ENCODE measurements at places on chromosomes 12 and 14.

- DNase-seq, result no peak
These were observed 87.0 kb downstream of the DAD1 start for GRCh38 chr14:22502007-22502406.

DNA sequence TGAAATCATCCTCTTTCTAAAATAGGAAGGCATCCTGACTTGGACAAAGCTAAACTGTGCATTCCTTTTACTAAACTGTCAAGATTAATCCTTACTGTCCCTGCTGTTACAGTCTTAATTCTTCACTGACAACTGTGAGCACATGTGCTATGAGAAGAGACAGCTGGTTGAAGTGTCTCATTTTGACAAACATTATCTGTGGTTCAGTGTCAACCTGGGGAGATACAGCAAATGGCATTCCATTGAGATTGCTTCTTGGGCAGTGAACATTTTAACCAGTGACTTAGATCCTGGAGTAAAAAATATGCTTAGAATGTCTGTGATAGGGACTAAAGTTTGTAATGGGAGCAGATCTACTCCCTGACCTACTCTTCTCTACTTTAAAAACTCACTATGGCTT lies 552.6 kb upstream of the ATP2B1 start:
- DNase-seq, result no peak

DNA sequence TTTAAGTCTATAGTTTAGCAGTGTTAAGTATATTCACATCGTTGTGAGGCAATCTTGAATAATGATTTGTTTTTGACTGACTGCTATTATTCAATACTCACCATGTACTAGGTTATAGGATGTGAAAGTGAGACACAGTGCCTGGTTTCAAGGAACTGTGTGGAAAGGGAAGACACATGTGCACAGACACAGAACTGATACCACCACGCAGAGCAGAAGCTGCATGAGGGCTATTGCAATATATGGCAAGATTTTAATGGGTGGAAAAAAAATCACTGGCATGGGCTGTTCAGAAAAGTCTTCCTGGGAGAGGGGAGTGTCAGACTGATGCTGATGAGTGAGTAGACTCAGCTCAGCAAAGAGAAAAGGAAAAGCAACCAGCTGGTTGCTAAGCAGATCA lies 10.4 kb downstream of the SLC7A8 start:
- DNase-seq, result no peak

DNA sequence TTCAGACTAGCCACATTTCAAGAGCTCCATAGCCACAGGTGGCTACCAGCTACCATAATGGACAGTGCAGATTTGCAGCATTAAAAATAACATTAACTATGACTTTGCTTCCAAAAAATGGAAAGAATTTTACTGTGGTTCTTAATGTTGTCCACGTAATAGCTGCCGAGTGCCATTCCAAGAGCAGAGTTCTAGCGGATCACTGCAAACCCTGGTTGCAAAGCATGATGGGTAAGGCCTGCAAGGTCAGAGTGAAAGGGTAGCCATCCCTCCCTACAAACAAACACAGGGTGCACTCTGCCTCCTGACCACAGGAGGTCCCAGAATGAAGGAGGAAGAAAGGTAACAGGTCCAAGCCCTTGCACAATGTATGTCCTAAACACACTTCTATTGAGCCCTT lies 157.6 kb downstream of the DPF3 start:
- no peak for DNase-seq

DNA sequence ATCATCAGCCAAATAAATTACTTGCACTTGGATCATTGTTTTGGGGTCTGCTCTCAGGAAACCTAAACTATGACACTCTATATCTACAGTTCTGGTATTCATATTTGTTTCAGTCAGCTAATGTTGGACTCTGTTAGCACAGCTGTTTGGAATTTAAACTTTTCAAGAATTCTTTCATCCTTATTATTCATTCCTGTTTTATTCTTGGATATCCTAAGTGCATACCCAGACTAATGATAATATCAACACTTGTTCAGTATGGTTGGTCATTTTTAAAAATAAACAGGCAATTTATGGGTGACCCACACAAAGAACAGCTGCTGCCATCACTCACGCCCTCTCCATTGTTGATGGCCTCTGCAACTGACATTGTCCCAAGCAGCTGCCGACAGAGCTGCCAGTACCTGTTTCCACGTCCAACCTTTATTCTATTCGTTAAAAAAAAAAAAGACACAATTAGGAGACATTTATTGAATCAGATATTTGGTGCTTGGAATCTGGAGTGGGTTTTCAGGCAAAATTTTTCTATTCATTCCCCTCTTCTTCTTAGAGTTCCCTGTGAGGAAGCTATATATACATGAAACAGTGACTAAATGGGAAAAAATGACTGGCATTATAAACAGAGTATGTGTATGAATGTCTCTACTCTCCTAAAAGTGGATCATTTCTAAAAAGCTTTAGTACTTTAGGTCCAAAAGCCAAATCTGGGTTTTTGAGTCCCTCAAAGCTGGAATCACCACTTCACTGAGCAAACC lies 252.1 kb upstream of the NAV3 start:
- DNase-seq, result no peak

- DNase-seq, result no peak
These were observed 627 bp downstream of the TESC start for GRCh38 chr12:117098361-117099217.

GRCh38 chr12:105393587-105393986 lies 63.1 kb downstream of the C12orf75 start:
- no peak for DNase-seq

GRCh38 chr12:64582114-64582513 lies 28.2 kb upstream of the RASSF3 start:
- DNase-seq, result no peak

GRCh38 chr14:63203015-63203414 lies 1.2 kb upstream of the RHOJ start:
- DNase-seq, result no peak

- no peak for DNase-seq
These were observed 17.0 kb upstream of the NUDT4 start for GRCh38 chr12:93360688-93361087.

DNA sequence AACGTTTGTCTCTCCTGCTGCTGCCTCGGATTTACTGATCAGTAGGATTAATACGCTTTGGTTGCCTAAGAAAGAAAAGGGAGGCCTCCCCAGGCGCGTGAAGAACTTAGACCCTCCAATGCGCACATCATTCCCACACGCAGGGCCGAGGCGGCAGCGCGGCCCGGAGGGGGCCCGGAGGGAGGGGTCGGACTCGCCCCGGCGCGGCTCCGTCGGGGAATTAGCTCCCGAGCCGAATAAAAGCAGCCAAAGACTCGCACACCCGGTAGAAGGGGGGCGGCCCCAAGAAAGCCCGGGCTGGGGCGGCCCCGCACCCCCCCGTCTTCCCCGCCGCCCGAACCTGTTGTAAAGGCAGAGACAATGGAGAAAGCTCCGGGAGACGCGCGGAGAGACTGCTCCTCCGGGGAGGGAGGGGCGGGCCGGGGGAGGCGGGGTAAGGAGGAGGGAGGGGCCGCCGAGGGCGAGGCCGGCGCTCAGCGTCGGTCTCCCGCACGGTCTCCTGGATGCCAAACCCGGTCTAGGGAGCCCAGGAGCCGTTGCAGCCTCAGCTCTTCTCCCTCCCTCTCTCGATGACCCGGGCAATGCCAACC lies at the start of gene NELL2:
TSS of gene NELL2 (minus strand) at position 362 of the 590 bp plus-strand sequence. CDS start 446 bp downstream, outside the sequence.
- no peak for DNase-seq

GRCh38 chr12:65106948-65107347 lies 14.2 kb downstream of the WIF1 start:
- DNase-seq, result no peak

GRCh38 chr12:52436828-52437474 lies 2.8 kb upstream of the KRT75 start:
- DNase-seq, result no peak

- DNase-seq, result no peak
These were observed 47.1 kb downstream of the GIT2 start for GRCh38 chr12:109949089-109949488.

DNA sequence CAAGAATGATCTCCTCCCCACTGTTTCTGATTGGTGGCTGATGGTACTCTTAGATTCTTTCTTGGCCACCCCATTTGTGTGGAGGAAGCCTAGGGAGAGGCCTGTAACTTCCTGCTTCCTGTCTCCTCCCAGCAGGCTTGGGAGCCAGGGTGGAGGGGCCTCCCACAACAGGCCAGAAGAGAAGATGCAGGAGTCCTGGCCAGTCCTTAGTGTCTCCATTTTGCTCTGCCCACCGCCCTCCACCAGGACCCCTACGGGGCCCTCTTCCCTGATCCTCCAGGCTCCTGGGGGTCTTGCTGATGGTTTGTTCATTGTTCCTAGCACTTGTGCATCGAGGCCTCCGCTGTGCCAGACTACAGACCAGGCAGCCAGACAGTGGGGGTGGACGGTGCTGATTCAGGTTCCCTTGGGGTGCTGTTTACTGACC lies 6.8 kb downstream of the TSPAN9 start:
- no peak for DNase-seq

GRCh38 chr12:31714406-31715271 lies 14.2 kb downstream of the AMN1 start:
- no peak for DNase-seq

GRCh38 chr14:29037411-29037810 lies 270.8 kb downstream of the FOXG1 start:
- DNase-seq, result no peak

GRCh38 chr14:94805680-94806288 lies 35.9 kb upstream of the GSC start:
- no peak for DNase-seq

DNA sequence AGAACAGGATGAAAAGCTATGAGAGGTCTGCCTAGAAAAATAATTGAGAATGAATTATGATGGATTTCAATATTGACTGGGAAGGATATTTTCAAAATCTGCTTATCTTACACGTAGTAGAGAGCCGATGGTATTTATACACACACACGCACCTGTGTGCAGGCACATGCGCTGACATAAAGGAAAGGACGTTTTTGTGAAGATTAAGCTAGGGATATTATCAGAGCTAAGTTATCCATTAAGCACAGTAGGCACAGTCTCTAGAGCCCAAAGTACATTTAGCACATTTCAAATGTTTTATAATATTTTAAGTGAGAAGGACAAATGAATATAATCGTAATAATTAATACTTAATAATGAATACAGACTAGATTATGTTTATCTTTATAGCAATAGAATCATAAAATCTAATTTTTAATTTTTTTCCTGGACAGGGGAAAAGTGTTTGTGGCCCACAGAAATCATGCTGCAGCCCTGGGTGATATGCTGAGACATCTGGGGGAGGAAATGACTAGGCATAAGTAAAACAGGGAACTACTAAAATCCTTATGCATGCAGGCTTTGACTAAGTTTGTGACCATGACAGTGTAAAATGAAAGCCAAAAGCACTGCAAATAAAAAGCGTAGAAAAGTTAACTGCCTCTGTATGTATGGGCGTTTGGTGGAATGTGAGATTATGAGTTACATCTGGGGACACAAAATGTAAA lies 146.1 kb downstream of the KITLG start:
- DNase-seq, result no peak

GRCh38 chr14:32021341-32021740 lies 55.8 kb upstream of the ARHGAP5 start:
- no peak for DNase-seq

GRCh38 chr12:3130057-3130830 lies 53.1 kb downstream of the TSPAN9 start:
- DNase-seq, result no peak

GRCh38 chr14:92635031-92635430 lies 113.4 kb downstream of the LGMN start:
- no peak for DNase-seq

DNA sequence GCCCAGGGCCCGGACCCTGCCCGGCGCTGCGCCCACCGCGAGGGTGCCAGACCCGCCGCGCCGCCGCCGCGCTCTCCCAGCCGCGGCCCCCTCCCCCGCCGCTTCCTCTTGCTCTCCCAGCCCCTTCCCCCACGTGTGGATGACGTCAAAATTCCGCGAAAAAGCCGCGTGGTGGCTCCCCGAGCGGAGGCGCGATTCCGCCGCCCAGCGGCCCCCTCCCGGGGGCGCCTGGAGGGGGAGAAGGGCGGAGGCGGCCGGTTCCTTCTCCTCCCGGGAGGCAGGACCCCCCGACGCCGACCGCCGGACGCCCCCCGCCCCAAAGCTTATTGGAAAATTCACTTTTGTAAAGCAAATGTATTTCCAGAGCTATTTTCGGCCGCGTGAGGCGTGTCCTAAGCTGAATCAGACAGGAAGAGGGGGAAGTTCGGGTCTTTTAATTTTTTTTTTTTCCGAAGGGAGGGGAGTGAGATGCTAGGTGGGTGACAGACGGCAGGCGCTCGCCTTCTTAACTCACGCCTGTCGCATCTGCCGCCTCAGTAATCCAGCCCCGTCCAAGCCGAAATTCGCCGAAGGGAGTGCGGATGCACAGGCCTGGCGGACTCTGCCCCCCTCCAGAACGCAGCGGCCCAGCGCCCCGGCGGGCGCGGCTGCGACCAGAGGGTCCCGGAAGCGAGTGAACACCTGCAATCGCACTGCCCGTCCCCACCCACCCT lies 4.1 kb upstream of the CCND2 start:
- no peak for DNase-seq

- no peak for DNase-seq
These were observed 281.6 kb upstream of the NPAS3 start for GRCh38 chr14:32657081-32657480.

- DNase-seq, result no peak
These were observed 6.1 kb upstream of the AAAS start for GRCh38 chr12:53327435-53328042.

GRCh38 chr12:115095073-115095748 lies 411.2 kb upstream of the TBX3 start:
- DNase-seq, result no peak

DNA sequence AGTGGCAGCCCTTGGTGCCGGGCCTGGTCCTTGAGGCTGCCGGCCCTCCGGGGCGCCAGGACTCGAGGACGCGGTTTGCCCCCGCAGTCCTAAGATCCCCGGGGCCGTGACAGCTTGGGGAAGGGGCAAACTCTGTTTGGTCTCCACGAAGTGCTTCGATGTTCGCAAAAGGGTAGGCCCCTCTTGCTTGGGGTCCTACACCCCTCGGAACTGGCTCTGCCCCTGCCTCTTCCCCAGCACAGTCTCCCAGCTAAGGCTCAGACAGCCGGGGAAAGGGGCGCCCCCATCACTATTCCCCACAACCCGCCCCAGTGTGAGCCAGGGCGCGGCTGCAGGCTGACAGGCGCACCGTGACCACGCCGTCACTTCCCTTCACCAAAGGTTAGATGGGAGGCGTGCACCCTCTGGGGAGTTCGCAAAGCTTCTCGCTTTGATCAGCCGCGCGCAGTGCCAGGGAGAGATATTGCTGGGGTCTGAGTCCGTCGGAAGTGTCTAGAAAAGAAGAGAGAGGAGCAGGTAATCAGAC lies 7.2 kb upstream of the OTX2 start:
- no peak for DNase-seq

DNA sequence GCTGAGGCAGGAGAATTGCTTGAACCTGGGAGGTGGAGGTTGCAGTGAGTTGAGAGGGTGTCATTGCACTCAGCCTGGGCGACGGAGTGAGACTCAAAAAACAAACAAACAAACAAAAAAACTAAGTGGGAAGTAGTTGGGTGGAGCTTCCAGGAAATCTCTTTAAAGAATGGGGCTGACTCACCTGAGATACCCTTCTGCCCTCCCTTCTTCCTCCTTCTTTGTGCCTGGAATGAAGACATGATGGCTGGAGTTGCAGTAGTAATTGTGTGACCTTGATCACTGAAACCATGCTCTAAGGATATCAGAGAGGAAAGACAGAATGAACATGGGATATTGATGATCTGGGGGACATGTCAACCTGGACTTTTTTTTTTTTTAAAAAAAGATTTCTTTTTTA lies 87.6 kb upstream of the MED13L start:
- no peak for DNase-seq

Measured in RWPE2 (cell line).